ENCODE measurements at places on chromosomes 4 and X.

GRCh38 chr4:73341454-73341853 is 62.6 kb upstream of the ALB start:
- peak; percentile 50 for DNase-seq

DNA sequence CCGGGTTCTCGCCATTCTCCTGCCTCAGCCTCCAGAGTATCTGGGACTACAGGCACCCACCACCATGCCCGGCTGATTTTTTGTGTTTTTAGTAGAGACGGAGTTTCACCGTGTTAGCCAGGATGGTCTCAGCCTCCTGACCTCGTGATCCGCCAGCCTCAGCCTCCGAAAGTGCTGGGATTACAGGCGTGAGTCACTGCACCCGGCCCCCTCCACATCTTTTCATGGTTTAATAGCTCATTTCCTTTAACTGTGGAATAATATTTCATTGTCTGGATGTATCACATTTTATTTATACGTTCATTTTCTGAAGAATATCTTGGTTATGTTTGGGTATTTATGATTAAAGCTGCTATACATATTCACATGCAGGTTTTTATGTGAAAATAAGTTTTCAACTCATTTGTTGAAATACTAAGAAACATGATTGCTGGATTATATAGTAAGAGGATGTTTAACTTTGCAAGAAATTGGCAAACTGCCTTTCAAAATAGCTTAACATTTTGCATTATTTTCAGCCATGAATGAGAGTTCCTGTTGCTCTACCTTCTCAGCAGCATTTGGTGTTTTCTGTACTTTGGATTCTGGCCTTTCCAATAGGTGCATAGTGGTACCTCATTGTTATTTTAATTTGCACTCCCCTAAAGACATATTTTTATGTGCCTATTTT is 591.9 kb downstream of the TECRL start:
- no peak for DNase-seq

DNA sequence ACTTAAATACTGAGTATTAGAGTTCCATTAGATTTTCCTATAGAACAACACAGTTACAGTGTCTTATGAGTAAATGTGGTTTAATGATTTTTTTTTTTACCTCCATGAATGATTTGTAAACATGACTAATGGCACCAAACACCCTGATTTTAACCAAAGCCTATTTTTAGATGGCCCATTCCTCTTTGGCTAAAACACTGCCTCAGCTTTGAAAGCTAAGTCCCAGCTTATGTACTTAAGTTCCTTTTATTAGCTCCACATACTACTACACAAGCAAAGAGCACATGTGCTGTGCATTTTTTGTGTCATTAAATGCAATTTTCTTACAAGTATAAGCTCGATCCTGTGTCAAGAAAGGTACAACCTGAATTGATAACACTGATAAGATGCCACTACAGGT is 575.6 kb upstream of the PITX2 start:
- DNase-seq: no peak

- DNase-seq: no peak
Measured at GRCh38 chr4:89368861-89369260, 61.3 kb upstream of the GPRIN3 start.

GRCh38 chr4:18319431-18319830 is 297.9 kb upstream of the LCORL start:
- DNase-seq: no peak

- peak; percentile 83 for DNase-seq
Measured at GRCh38 chr4:38857354-38858096, 908 bp upstream of the TLR6 start.

DNA sequence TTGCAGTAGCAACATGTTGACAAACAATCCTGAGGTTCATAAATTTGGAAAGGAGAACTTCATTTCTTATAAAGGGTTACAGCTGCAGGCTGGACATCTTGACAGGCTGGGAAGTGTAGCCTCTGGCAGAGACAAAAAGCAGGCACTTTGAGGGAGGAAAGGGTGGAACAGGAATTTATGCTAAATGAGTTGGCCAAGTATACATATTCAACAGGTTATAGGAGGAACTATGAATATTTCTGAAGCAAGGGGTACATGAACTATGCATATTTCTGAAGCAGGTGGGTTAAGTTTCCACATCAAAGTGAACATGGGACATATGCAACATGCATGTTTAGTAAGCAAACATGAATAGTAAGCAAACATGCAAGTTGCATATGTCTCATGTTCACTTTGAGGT is 1.6 kb upstream of the ANTXR2 start:
- no peak for DNase-seq

- peak; percentile 58 for DNase-seq
Measured at GRCh38 chrX:119790977-119791436, 423 bp downstream of the RPL39 start.

DNA sequence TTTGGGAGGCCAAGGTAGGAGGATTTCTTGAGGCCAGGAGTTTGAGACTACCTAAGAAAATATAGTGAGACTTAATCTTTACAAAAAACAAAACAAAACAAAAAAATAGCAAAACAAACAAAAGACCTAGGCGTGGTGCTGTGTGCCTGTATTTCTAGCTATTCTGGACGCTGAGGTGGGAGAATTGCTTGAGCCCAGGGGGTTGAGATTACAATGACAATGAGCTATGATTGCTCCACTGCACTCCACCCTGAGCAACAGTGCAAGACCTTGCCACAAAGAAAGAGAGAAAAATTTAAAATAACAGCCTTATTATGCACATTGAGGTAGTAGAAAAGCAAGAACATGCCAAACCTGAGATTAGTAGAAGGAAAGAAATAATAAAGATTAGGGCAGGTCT is 657.7 kb downstream of the PDHA2 start:
- no peak for DNase-seq

GRCh38 chr4:129344058-129344457 is 248.1 kb downstream of the C4orf33 start:
- DNase-seq: peak; percentile 38

GRCh38 chr4:174248407-174248806 is 35.1 kb downstream of the FBXO8 start:
- no peak for DNase-seq

DNA sequence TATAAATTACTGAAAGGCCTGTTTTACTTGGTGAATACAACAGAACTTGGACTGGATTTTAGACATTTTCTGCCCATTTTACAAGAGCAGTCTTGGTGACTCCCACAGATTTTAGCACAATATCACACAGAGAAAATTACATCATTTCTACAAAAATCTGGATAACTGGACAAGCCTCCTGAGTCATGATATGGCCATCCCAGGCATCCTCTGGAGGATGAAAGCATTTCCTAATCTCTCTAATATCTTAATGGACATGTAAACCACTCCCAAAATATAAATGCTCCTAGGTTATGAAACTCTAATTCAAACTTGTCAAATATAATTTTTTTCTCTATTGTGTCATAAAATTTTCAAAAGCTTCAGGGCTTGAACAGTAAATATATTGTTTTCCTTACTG is 1170.8 kb upstream of the PCDH7 start:
- no peak for DNase-seq

GRCh38 chr4:86791126-86791525 is 58.1 kb downstream of the SLC10A6 start:
- no peak for DNase-seq

DNA sequence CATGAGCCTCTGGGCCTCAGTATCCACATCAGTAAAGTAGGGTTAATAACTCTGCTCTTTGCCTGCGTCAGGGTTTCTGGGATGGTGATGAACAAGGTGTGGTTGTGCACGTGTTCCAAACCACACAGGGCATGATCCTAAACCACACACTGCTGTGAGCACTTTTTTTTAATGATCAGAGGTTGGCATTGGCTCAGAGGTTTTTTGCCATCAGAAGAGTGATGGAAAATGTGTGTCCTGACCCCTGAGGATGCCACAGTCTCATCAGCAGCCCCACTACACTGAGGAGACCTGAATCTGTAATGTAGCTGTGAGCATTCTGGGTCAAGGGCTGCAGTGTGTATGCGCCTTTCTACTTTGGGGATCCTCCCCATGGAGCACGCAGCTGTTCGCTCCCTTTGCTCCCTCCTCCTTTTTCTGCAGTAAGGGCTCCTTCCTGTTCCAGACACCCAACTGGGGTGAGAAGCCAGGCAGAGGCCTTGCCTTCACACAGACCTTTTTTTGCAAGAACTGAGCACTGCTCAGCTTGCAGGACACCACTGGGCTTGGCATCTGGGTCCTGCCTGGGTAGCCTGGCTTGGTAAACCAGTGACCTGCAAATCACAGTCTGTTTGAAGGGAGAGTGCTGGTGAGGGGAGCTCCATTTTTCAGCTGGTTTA is 87.5 kb downstream of the MAMLD1 start:
- DNase-seq: no peak

- no peak for DNase-seq
Measured at GRCh38 chr4:129453524-129454200, 357.7 kb downstream of the C4orf33 start.

DNA sequence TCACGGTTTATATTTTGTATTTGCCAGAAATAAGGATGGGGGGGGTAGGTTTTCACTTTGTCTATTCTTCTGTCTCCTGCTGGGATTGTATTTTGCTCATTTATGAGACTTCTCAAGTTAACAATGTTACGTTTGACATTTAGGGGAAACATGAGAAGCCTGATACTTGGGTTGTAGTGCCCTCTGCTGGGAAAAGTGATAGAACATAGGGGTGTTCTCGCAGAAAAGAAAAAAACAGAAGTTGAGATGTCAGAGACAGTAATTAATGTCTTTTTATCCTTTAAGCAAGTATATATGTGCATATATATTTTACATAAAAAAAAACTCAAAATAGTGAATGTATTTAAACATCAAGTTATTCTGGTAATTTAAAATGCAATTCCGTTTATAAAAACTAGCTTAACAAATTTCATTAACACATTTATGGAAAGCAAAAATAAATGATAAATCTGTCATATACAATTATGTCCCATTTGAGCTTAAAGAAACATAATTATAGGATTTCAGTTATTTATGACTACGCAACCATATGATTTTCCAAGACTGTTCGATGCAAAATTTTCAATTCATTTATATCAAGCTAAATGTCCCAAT is 46.0 kb upstream of the TMPRSS11F start:
- peak; percentile 62 for DNase-seq

- DNase-seq: no peak
Measured at GRCh38 chrX:67583171-67583570, 39.4 kb downstream of the AR start.

DNA sequence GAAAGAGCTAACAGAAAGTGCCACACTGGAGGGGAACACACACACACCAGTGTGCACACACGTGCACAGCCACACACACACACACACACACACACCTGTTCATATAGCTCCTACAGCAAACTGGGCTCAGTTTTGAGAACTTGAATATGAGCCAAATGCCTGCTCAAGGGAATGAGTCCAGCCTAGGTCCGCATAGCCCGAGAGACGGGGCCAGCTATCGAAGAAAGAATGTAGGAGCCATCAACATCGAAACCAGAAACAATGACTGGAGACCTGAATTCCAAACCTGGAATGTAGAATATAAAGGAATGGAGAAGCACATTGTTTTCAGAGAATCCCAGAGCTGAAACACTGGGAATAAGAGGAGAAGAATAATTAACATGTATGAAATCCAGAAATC is 37.6 kb upstream of the ERVMER34-1 start:
- no peak for DNase-seq

DNA sequence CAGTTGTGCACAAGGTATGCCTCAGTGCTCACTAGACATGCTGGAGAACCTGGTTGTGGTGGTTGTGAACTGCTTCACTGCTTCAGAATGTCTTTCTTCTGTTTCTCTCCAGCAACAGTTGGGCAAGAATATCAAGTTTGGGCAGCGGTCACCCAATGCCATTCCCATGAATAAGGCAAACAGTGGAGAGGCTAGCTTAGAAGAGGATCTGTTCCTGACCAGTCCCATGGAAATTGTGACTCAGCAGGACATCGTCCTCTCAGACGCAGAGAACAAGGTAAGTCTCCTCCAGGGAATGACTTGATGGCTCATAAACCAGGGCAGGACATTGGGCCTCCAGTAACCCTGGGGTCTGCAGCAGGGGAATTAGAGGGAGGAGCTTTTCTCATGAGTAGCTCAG is 79.9 kb downstream of the AASDH start:
- no peak for DNase-seq

DNA sequence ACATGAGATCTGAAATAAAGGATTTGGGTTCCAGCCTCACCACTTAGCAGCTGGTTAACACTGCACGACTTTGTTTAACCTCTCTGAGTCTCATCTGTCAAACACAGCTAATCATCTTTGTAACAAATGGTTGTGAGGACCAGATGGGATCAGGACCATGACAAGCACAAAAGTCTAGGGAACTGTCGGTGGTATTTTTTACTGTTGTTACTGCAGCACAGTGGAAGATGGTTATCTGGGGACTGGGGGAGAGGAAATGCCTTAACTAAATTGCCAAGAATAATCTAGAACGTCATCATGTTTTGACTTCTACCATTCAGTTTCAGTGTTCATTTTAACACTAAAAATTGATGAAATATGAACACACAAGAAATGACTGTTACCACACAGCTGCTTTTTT is 99.5 kb downstream of the ADGRA3 start:
- no peak for DNase-seq

GRCh38 chr4:187961961-187962360 is 33.6 kb upstream of the ZFP42 start:
- DNase-seq: no peak

- peak; percentile 25 for DNase-seq
Measured at GRCh38 chr4:8607603-8608481, 15.3 kb downstream of the CPZ start.

DNA sequence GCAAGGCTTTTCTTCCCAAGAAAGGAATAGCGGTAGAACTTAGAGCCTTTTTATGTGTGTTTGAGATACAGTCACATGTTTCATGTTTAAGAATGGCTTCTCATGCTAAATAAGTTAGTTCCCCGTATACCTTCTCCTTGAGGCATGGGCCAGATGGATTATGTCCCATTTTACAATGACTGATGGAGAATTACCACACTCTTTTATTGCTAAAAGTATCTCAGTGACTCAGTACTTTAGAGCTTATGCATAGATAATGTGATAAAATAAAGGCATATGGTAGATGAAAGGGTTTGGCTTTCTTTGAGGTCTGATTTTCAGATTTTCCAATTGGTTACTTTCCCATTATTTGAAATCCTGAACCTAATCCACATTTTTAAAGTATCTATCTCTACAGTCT is 121.8 kb upstream of the BMPR1B start:
- no peak for DNase-seq

DNA sequence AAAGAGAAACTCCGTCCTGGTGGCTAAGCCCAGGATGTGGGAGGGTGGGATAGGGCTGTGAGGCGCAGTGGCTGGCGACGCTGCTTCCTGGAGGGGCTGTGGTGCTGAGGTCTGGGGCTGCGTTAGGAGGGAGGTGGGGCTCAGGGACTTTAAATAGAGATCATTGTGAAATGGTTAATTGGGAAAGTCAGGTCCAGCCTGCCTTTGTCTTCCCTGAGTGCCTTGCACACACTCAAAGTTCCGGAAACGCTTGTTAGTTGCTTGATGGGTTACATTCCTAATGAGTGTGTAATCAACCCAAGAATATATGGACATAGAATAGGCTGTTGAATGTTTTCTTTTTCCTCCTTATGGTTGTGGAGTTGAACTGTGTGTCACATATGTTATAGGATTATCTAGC is 55.7 kb upstream of the CLDN34 start:
- DNase-seq: no peak

DNA sequence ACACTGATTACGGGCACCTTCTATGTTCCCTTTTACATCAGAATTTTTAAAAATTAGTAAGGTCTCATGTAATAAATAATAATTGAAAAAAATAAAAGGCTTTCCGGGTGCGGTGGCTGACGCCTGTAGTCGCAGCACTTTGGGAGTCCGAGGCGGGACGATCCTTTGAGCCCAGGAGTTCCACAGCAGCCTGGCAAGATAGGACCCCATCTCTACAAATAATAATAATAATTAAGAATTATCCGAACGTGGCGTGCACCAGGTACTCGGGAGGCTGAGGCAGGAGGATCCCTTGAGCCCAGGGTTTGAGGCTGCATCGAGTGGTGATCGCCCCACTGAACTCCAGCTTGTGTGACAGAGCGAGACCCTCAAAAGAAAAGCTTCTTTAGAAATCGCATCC is 771 bp upstream of the LAMTOR3 start:
- no peak for DNase-seq
